ENCODE measurements at places on chromosomes 7 and 10.
A peak's percentile ranks its signal among the peaks of the same experiment; 100 is the strongest.

- no peak for DNase-seq
Measured at GRCh38 chr7:149071641-149072437, 18.7 kb downstream of the ZNF786 start.

GRCh38 chr10:93462881-93463280 lies 19.3 kb downstream of the MYOF start:
- DNase-seq: no peak

- no peak for DNase-seq
Measured at GRCh38 chr10:5589011-5589660, 64.4 kb downstream of the CALML3 start.

DNA sequence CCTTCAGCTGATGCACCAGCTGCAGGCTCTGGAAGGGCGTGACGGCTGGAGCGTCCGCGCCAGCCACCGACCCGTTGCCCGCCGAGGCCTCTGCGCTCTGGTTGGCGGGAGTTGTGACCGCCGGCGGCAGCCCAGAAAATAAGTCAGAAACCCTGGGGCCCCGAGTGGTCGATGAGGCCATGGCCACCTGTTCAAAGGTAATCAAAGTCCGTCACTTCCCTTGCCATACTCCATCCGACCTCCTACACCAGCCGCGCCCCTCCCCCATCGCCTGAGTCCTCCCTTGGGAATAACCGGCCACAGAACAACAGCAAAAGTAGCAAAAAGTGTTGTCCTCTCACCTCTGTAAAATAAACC lies 406 bp downstream of the PRLHR start:
- DNase-seq: no peak

GRCh38 chr7:17939211-17939605 lies 1.1 kb downstream of the SNX13 start:
- DNase-seq: peak; percentile 1

GRCh38 chr7:14229047-14229446 lies 239.6 kb upstream of the ETV1 start:
- DNase-seq: no peak

GRCh38 chr10:110827875-110828274 lies 43.9 kb upstream of the PDCD4 start:
- no peak for DNase-seq

DNA sequence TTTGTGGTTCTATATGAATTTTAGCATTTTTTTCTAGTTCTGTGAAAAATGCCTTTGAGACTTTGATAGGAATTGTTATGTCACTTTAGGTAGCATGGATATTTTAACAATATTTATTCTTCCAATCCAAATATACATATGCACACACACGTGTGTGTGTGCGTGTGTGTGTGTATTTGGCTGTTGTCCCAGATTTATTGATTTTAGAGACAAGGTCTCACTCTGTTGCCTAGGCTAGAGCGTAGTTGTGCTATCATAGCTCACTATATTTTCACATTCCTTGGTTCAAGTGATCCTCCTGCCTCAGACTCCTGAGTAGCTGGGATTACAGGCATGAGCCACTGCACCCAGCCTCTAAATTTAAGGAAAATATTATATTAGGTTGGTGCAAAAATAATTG lies 162.5 kb upstream of the TRIM24 start:
- DNase-seq: no peak

DNA sequence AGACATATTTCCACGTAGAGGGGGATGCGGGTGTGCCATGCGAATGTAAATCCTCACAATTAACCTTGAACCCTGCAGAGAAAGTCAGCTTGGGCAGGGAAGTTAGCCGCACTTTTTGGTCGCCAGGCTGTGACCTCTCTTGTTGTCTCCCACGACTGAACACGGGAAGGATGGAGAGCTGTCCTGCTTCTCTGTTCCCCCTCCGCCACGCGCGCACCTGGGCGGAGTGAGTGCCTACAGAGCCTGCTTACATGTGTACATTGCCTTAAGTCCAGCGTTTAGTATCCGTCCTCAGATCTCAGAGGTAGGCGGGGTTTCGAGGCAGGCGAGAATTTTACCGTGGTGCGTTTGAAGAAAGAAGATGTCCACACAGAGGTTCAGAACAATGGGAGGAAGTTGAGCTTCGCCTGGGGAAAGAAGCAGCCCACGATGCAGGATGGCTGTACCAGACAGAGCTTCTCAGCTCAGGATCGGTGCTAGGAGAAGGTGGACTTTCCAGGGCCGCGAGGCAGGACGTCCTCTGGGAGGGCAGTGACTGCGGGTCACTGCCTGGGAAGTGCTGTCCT lies 482 bp upstream of the ERCC6 start:
- DNase-seq: no peak

DNA sequence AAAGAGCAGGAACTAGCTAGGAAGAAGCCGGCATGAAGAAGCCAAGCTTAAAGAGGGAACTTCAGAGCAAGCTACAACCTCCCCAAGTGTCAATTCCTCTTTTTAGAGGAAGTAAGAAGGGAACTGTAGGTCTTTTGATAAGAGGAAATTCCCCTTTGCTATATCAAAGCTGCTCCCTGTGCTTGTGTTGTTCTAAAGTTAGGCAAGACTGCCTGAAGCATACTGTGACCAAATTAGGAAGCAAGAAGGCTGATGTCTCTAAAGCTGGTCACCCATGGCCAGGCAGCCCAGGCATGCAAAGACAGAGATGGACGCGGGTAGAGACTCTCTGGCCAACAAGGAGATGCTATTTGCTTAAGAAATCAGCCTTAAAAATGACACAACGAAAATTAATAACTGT lies 87.9 kb downstream of the RNF216 start:
- DNase-seq: no peak

DNA sequence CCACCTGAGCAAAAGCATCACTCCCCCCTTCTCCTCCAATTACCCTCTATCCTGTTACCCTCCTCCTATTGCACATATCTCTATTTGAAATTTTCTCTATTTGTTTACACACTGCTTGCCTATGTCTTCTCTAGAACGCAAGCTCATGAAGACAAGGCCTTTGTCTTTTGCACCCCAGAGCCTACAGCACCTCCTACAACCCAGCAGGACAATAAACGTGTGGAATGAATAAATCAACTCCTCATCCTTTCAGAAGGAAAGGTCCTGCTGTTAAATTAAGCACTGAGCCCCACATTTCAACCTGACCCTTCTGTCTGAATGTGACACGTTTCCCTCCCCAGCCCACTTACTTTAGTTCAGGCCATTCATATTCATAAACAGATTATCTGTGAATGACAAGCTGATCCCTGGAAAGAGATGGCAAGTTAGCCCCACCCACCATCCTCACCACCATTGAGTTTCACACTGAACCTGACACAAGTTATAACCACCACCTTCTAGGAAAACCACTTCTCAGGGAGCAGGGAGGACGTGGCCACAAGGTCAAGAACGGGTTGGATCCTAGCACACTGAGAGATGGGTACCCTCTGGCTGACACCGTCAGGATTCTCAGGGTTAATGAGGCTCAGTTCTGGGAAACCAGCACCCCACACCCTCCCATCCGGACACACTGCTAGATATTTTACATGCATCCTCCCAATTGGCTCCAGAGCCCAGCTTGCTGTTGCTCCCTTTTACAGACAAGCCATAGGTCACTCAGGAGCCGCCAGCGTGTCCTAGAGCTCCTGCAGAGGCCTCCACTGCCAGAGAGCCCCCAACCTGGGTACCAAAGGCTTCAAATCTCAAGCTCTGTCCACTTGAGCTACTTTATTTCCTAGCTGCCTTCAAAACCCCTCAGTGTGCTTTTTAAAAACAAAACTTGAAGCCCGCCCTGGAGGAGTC lies 934 bp downstream of the PRTFDC1 start:
- peak; percentile 48 for DNase-seq

DNA sequence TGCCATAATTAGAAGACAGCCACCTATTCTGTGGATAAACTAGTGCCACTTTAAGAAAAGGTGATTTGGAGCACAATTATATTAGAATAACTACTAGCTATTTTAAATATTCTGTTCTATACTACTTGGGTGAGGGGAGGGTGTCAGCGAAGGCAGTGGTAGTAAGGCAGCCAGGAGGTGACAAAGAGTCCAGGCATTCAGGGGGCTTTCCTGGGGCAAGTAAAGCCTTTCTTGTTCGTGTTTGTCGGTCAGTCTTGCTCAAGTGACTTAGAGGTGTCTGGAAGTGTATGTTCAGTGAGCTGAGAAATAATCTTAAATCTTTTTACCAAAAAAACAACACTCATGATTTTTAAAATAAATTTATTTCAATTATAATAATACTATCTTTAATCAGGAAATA lies 34.4 kb downstream of the ADD3 start:
- DNase-seq: no peak

DNA sequence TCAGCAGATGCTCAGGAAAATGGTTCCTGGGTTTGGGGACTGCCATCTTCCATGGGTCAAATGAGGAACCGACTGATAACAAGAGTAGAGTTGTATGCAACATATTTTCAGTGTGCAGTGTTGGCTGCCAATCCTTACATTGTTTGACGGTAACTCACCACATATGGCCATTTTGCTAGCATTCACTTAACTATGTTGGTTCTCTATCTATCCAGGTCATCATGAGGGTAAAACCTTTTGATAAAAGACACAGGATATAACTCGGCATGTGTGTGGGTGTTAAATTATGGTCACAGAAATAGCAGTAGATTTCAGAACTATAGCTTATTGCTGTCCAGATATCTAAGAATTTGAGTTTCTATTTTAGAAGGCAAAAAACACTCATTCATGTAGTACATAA lies 140.7 kb upstream of the AOAH start:
- no peak for DNase-seq

DNA sequence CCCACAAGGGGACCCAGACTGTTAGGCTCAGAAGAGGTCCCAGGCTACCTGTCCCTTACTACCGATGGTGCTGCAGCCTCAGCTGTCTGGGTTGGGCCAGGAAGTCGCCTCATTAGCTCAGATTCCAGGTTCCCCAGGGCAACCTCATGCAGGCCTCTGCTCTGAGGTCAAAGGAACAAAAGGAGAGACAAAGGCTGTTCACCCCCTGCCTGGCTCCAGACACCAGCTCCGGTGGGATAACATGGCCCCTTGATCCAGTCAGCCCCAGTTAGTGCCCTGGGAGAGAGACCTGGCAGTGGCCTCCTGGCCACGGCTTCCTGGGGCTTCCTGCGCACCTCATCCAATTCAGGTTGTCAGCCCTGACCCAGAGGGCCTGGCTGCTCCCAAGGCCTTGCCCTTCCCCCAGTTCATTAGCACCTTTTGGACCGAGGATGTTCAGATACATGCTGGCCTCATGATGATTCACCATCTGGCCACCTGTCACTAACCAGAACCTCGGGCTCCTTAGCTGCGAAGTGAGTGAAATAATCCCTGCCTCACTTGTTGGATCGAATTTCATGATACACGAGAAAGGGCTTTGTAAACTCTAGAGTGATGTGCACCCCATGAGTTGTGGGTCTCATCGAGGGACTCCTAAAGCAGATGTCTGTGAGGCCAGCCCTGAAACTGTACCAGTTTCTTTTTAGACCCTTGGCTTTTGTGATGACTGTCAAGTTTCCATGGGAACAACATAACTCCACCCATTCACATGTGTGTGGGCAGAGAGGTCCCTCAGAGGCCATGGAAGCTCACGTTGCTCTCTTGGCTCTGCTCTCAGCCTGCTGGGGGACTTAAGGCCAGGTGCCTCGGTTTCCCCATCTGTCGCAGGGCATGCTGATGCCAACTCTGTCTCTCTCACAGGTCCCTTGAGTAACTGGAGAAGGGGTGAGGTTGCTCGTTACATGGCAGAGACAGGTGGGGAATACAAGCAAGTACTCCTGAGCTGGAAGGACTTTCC lies 79.5 kb upstream of the PCBD1 start:
- no peak for DNase-seq

- DNase-seq: no peak
Measured at GRCh38 chr10:90798482-90798881, 59.4 kb downstream of the HTR7 start.

- DNase-seq: no peak
Measured at GRCh38 chr7:86320889-86321288, 322.8 kb upstream of the GRM3 start.

- no peak for DNase-seq
Measured at GRCh38 chr10:6297951-6298381, 95.2 kb downstream of the PFKFB3 start.

DNA sequence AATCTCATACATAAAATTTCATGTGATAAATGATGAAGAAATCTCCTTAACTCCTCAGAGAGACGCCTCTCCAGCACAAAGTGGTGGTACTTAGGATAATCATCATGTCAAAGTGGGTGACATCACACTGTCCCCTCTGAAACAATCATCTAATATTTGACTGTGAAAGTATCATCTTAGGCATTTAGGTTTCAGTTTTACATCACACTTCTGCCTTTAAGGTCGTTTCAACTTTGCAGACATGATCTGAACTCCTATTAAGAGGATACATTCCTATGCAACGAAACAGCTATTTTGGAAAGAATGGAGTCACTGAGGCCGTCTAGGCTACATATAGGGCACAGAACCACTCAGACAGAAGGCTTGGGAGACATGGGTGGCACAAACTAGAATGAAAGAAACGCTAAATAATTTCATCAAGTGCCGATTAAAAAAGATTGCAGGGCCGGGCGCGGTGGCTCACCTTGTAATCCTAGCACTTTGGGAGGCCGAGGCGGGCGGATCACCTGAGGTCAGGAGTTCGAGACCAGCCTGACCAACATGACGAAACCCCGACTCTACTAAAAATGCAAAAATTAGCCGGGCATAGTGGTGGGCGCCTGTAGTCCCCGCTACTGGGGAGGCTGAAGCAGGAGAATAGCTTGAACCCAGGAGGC lies 2.0 kb downstream of the VOPP1 start:
- no peak for DNase-seq

- no peak for DNase-seq
Measured at GRCh38 chr7:72244826-72245398, 167.2 kb downstream of the CALN1 start.

DNA sequence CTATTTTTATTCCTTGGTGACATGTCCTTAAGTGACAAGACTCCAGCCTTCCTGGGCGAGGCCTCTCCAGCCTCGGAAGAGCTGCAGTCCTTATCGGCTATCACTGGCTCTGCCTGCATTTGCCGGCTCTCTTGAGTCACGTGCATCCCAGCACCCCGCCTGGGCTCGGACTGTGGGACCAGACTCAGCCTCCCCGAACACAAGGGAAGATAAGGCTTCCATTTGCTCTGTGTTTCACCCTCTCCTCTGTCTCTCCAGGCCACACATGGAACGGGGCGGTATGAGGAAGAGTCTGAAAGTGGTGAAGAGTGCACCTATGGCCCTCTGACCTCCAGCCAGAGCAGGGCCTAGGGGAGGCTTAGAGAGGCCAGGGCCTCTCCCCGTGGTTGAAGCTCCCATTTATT lies 4.7 kb downstream of the GDF2 start:
- DNase-seq: no peak
